ENCODE measurements at places on chromosomes 7 and 10.

- no peak for DNase-seq
Measured at GRCh38 chr10:8908013-8908412, 853.5 kb downstream of the GATA3 start.

DNA sequence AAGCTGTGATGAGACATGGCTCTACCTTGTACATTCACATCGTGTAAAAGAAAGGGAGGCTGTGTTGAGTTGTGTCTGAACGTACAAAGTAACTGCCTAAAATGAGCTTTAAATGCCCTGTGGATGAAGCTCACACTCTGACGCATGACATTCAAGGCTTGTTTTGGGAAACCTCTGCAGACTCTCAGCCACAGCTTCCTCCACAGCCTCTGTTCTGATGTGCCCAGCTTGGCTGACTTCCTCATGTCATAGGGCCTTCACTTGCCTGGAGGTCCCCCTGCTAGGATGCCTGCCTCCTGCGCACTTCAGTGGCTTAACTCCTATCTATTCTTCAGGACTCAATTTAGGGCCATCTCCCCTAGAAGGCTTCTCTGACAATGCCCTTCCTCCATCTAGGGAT lies 230.0 kb upstream of the HABP2 start:
- no peak for DNase-seq

DNA sequence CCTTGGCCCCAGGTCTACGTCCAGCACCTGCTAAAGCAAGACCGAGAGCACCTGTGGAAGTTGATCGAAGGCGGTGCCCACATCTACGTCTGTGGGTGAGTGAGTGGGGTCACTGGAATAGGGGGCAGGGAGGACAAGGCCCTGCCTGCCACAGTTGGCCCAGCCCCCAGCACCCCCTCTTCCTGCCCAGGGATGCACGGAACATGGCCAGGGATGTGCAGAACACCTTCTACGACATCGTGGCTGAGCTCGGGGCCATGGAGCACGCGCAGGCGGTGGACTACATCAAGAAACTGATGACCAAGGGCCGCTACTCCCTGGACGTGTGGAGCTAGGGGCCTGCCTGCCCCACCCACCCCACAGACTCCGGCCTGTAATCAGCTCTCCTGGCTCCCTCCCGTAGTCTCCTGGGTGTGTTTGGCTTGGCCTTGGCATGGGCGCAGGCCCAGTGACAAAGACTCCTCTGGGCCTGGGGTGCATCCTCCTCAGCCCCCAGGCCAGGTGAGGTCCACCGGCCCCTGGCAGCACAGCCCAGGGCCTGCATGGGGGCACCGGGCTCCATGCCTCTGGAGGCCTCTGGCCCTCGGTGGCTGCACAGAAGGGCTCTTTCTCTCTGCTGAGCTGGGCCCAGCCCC lies 8.1 kb downstream of the TMEM120A start:
- DNase-seq, result no peak

- no peak for DNase-seq
Measured at GRCh38 chr10:3853547-3854303, 68.7 kb upstream of the KLF6 start.

DNA sequence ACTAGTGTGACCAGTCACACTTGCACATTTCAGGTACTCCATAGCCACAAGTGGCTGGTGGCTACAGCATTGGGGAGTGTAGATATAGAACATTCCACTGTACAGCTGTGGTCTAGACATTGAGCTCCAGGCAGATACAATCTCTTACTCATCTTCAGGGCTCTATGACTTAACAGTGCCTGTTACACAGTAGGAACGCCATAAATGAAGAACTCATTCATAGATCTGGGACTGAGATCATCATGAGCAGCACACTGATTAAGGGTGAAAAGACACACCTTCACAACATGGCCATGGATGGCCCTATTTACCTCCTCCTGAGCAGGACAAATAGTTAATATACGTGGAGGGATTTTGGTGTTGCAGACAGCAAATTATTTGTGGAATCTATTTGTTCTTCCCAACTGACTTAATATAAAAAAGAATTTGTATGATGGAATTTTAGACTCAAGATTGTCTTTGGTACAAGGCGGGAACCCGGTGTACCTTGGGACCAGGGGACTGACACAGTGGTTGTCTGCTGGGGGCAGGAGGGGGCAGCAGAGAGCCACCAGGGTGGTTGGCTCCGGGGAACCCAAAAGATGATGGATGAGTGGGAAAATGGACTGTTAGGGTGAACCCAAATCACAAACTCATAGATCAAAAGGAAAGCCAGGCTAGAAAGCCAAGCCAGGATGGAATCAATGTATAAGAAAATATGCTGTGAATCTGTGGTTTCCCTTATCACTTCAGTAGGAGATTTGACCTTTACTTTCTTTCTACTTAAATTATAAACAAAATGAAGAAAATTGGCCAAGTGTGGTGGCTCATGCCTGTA lies 24.3 kb upstream of the CPA2 start:
- DNase-seq, result no peak

- DNase-seq, result no peak
Measured at GRCh38 chr10:117533507-117534281, 8.9 kb upstream of the EMX2 start.

DNA sequence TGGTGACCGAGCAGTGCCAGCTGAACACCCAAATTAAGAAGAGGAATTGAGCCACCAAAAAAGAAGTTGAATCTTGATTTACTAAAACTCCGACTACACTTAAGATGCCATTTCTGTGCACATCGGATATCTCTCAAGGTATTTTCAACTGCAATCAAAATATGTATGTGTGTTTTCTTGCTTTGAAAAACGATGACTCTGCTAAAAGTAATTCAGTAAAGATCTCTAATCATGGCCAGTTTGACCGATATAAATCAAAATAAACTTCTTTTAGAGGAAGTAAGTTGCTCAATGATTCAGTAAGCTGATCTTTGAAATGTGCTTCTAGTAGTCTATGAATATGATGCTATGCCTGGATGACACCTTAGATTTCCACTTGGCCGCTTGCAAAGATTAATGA lies 453.5 kb upstream of the TPK1 start:
- DNase-seq, result no peak

GRCh38 chr7:87226495-87226894 lies 7.0 kb upstream of the TMEM243 start:
- no peak for DNase-seq

GRCh38 chr10:73889014-73889413 lies 14.7 kb upstream of the CAMK2G start:
- no peak for DNase-seq

- no peak for DNase-seq
Measured at GRCh38 chr7:32163141-32163806, 93.1 kb upstream of the PDE1C start.

DNA sequence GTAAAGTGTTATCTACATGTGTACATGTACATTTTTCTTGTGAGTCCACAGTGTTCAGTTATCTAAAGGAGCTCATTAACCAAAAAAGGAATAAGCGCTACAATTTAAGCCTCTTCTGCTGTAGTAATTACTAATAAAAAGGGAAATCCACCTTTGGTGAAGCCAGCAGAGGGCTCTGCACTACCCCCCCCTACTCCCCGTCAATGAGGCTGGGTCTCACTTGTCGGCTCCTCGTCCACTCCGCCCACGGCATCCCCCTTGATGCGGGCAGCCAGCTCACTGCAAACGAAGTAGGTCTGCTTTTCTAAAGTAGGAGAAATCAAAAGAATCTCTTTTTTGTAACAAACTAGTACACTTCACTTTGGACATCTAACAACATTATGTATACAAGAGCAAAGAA lies 4.7 kb upstream of the WASHC2A start:
- no peak for DNase-seq

DNA sequence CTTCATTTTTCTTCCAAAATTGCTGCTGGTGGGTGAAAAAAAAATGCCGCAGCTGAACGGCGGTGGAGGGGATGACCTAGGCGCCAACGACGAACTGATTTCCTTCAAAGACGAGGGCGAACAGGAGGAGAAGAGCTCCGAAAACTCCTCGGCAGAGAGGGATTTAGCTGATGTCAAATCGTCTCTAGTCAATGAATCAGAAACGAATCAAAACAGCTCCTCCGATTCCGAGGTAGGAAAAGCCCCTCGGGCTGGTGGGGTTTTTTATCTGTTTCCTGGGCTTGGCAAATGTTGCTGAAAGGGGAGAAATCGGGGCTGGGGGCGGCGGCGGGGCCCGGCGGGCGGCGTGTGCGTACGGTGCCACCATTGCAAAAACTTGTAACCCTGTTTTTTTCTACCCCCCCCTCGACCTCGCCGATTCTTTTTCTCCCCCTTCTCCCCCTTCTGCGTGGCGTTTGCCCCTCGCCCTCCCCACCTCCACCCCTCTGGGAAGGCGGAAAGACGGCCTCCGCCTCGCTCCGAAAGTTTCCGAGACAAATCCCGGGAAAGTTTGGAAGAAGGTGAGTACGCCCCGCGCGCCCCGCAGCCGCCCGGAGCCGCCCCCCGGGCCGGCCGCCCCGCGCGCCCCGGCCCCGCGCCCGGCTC lies 789 bp downstream of the TCF7L2 start:
- no peak for DNase-seq

DNA sequence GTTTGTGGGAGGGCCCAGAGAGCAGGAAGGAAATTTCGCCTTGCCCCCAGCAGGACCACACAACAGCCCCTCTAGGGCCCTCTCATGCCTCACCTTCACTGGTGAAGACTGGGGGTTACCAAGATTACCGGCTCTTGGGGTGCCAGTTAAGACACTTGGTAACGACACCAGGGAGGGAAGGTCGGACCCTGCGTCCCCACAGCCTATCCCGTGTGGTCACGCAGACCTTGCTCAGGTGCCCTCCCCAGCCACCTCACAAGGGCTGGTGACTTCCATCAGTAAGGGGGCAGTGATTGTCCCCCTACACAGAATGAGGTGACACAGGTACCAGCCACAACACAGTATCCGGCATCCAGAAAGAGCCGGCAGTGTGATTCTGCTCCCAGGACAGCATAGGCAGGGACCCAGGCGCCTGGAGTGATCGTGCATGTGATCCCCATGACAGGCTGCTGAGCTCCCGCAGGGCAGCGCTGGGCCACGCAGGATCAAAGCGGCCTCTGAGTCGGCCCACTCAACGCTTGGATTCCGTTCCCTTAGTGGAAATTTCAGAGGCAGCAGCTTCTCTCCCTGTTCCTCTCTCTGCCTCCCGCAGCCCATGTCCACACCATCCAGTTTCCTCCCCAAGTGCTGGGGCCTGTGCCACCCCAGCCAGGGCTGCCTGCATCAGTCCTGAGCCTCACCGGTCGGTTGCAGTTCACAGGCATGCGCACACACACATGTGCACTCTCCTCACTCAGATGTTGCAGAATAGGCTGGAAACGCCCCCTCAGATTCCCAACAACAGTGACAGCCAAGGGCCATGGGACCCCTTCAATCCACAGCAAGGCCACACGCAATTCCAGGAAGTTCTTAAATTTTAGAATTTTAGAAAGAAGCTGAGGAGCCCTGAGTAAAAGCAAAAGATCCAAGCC lies 35.8 kb downstream of the CAMK2B start:
- DNase-seq, result peak; percentile 53

DNA sequence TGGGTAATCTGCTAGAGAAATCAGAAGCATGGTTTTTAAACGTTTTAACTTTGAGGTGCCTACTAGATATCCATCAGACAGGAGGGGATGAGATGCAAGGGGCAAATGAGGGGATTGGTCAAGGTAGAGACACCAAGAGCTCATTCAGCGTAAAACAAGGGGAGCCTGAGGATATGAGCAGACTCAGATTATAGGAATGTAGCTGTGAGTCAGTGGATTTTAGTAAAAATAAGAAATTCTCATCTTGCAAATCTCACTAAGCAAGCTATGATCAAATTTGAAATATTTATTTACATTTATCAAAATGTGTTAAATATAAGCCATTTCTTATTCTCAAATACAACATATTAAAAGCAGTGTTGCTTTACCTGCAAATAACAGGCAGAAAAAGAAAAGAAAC lies 21.4 kb upstream of the TFEC start:
- no peak for DNase-seq

GRCh38 chr7:150734254-150734653 lies 3.0 kb upstream of the GIMAP5 start:
- no peak for DNase-seq

DNA sequence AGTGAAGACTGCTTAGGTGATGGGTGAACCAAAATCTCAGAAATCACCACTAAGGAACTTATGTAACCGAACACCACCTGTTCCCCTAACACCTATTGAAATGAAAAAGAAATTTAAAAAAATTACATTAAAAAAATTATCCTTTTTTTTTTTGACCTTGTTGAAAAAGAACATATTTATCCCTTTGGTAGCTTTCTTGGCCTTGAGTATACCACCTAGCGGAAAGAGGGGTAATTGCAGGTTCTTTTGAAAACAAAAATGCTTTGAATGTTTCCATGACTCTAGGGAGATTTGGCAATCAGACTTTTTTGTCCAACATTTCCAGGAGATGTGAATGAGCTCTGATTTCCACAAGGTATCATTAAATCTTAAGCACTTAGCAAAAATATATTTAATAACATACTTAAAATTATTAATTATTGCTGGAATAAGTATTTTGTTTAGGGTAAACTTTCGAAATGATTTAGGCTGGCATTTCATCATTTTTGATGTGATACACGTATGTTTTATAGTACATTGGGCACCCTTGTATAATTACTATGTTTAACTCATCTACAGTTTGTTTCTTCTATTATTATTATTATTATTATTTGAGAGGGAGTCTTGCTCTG lies 47.0 kb upstream of the ELMO1 start:
- DNase-seq, result no peak

Data from coronary artery (tissue), 2 donors.